ENCODE measurements at places on chromosomes 3 and 15. TPM values are rescaled to one million over a fixed set of nuclear protein-coding genes. Genes with fewer than 3 reads are reported as not detected.

NCBP2 gene
- 47.9 TPM for total RNA-seq

GOLGA8J gene
- not detected for total RNA-seq

PRRT3 gene
- 3.2 TPM for total RNA-seq

TPM1 gene
- 117 TPM for total RNA-seq

SMCO1 gene
- 0.34 TPM for total RNA-seq

PLAAT1 gene
- total RNA-seq = not detected

XCR1 gene
- total RNA-seq = not detected

Measured in bronchus fibroblast of lung (primary cell).